ENCODE measurements at places on chromosomes 1 and 21.

GRCh38 chr1:12636098-12636950 lies 7.6 kb upstream of the AADACL4 start:
- no peak for DNase-seq

- no peak for DNase-seq
Observed at GRCh38 chr1:119007339-119007669, 19.2 kb upstream of the TBX15 start.

GRCh38 chr1:112298558-112298957 lies 97.5 kb upstream of the CTTNBP2NL start:
- DNase-seq: no peak

DNA sequence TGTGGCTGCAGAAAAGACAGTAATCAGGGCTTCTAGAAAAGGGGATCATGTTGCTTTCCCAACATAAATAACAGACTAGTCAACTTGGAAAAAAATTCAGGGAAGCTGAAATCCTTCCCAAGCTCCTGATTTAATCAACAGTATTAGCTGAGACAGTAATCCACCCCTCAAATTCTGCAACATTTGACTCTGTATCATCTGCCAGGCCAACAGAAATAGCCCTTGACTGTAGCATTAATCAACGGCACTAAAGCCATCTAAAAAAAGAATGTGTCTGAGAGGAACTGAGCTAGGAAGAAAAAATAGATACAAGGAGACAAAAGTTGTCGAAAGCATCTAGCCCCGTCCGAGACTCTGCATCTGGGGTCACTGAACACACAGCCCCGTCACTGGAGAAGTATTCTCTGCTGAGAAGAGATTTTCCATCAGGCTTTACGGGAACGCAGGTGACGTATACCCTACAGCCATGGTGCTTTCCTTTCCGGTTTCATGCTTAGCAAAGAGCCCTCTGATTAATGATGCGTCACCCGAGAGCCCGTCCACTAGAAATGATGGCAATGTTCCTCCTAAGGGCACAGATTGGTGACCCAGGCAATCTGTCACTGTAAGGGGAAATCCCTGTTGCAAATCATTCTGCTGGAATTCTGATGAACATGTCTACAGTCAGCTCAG lies 42.1 kb upstream of the TP53BP2 start:
- DNase-seq: no peak

- no peak for DNase-seq
Observed at GRCh38 chr1:16195518-16195905, 16.9 kb downstream of the ARHGEF19 start.

GRCh38 chr1:178192686-178193085 lies 98.8 kb downstream of the RASAL2 start:
- no peak for DNase-seq

Data from stimulated activated CD8-positive, alpha-beta memory T cell treated with anti-CD3 and anti-CD28 coated beads, Interleukin-15, amount 100 ng/mL, for 24 hours (primary cell).